ENCODE measurements at places on chromosomes 12 and 14. TPM values are rescaled to one million over a fixed set of nuclear protein-coding genes. Genes with fewer than 3 reads are reported as not detected.

DNA sequence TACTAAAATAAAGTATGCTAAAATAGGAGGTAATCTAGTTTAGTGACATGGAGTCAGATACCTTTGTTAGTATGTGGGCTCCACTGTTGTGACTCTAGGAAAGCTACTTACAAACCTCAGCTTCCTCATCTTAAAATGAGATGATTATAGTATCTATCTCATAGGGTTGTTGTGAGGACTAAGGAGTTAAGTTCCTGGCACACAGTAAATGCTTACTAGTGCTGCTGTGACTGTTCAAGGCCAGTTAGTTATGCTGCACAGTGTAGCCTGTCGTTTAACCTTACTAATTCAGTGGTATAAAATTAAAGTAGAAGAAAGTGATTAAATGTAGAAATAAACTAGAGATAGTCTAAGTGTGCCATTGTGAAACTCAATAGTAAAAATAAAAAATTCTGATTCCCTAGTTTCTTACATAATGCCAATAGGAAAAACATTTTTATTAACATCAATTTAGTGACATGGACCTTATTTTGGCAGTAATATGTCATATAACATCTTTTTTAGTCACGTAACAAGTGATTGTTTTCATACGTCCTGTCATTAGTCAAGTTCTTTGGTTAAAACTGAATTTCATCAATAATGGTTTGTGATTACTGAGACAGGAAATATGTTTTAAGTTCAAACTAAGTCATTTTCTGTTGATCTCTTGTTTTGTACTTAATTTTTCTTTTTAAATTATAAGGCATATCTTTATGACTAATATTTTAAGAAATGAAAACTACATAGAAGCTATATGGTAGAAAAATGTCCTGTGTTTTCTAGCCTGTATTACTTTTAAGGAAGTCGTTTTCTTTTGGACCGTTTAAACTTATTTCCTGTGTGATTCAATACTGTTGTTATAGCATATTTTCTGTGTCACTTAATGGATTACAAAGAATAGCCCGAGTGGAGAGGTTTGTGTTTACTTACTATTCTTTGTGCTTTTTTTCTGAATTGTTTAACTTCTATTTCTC, 74.0 kb downstream of the PCNX1 start:
- no peak for DNase-seq

GRCh38 chr12:80442426-80443222, 1.4 kb upstream of the PTPRQ start:
- DNase-seq, result no peak

- DNase-seq, result no peak
Observed at GRCh38 chr14:73295198-73295796, 58.0 kb downstream of the PAPLN start.

- no peak for DNase-seq
Observed at GRCh38 chr14:51889851-51890250, 29.4 kb downstream of the GNG2 start.

DNA sequence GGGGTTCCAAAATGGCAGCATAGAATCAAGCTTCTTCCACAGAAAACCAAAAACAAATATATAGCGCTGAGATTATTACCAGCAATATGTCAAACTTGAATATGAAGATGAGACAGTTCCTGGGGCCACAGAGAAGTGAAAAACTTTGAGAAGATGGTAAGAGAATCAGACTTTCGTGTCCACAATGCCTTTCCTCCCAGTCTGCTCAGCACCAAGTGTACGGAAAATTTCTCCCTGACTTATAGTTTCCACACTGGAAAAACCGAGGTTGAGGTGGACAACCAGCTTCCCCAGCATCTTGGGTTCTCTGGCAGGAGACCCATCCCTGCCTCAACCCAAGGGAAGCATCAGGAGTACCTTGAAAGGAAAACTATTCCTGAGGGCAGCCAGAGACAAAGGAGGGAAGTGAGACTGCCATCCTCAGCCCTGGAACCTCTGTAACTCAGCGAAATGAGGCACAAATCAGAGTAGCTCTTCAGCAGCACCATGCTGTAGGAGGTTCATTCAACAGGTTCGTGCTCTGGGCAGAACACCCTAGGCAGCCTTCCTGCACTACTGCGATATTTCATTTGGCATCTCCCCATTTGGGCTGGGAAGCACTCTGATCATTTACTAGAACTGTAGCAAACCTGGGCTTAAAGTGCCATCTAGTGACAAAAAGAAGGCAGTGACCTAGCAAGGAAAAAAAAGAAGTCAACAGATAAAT, 52.4 kb upstream of the CAPRIN2 start:
- peak; percentile 38 for DNase-seq

- DNase-seq, result peak; percentile 25
Observed at GRCh38 chr14:71322655-71323250, 415.5 kb downstream of the PCNX1 start.

GRCh38 chr12:126558810-126559209, 1493.6 kb downstream of the AACS start:
- DNase-seq, result no peak

- DNase-seq, result no peak
Observed at GRCh38 chr12:16492240-16492639, 113.7 kb downstream of the LMO3 start.

DNA sequence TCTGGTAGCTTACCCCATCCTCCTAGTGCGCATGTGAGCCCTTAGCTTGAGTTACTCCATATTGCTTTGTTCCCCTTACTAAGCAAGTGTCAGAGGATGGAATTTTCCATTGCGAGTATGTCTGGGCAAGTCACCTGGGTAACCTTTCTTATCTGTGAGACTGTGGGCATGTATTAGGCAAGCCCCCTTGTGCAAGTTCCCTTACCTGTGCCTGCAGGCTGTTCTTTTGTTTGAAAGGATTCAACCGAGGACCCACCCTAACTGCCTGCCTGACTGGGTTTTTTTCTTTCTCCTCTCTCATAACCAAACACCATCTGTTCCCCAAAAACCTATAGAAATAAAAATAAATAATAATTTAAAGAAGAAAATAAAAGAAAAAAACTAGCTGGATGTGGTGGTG, 22.3 kb upstream of the PPP2R5E start:
- no peak for DNase-seq

DNA sequence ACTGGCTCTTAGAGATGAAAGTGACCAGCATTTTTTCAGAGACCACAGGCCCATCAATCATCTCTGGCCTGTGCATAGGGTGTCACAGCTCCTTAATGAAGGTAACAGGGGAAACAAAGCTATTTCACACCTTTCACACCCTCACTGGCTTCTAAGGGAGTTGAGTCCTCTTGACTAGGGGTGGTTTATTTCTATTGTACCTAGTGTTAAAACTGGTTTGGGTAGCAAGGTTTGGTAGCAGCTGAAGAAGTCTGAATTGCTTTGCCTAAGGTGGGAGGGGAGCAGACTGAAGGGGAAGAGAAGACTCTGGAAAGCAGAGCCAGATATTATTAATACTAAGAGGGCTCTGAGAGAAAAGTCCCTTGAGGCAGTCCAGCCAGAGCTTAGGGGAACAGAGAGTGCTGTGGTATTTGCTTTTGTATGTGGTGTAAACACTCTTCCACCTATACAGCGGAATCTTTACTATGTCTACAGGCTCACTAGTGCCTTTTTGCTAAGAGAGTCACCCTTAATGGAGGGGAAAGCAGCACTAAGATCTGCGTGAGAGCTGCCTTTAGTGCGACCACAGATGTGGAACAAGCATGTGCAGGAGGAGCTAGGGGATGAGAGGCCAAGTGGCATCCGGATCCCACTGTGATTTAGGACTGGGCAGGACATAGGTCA, 95.8 kb downstream of the STXBP6 start:
- no peak for DNase-seq

- peak; percentile 66 for DNase-seq
Observed at GRCh38 chr14:60002819-60003492, 83.0 kb downstream of the LRRC9 start.

- no peak for DNase-seq
Observed at GRCh38 chr12:85329913-85330312, 49.9 kb downstream of the ALX1 start.

- DNase-seq, result no peak
Observed at GRCh38 chr12:57614178-57614947, 3.1 kb downstream of the ARHGEF25 start.

DNA sequence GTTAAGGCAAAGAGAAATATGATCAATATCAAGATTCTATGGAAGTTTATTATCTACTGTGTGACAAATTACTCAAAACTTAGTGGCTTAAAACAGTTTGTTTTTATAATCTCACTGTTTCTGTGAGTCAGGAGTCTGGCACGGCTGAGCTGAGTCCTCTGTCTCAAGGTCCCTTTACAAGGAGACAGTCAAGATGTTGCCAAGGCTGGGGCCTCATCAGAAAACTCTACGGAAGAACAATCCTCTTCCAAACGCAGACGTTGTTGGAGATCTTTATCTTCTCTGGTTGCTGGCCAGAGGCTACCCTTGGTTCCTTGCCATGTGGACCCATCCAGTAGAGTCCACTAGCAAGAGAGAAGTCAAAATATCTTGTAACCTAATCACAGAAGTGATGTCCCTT, 100.6 kb upstream of the CCND2 start:
- DNase-seq, result no peak

DNA sequence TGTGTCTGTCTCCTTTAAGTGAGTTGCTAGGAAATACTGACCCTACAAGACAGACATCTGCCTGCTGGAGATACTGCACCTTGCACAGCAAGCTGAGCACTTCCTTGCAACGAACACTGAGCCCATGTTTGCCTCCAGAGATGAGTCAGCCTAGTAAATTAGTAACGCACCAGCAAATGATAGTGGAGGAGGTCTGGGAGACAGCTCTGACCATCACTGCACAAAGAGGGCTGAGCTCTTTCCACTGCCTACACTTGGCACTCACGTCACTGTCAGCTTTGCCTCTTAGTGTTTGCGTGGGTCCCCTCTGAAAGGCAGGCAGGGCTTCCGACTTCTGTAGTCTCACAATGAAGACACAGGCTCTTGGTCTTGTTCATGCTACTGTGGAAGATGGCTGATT, 109.0 kb downstream of the APAF1 start:
- peak; percentile 35 for DNase-seq

DNA sequence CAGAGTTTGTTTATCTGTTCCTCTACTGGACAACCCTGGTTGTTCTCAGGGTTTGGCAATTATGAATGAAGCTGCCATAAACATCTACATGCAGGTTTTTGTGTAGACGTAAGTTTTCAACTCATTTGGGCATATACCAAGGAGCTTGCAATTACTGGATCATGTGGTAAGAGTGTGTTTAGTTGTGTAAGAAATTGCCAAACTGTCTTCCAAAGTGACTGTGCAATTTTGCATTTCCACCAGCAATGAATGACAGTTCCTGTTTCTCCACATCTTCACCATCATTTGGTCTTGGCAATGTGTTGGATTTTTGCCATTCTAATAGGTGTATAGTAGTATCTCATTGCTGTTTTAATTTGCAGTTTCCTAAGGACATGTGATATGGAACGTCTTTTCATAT, 39.8 kb upstream of the FBXO33 start:
- no peak for DNase-seq

DNA sequence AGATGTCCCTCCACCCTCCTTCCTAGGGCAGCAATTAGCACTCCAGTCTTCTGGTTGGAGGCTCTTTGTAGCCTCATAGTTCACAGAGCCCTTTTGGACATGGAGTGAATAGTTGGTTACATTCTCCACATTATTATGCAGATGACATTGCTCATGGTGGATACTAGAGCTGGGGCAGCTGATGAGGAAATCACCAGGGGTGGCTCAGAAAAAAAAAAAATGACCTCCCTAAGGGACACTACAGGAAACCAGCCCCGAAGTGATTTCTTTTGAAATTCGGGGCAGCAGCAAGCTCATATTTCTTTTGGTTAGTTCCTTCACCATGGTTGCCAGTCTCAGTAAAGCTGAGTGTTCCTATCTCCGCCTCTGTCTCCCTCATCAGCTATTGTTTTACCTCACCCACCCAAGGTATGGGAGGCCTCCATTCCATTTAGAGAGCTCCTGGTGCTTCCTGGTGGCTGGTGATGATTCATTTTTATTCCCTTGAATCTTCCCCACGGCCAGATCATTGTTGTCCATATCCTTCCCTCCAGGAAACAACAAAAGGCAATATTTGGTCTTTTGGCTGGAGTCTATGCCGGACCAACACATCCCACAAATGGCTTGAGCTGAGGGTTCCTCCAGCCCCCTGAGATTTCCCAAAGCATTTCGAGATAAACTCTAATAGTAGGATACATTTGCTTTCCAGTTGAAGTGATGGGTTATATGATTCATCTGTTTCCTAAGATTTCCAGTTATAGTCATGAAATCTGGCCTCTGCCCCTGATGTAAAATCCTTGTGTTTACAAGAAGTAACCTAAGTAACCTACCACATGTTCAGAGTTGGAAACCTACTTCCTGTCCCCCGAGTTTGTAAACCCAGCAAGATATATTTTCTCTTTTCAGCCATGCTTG, 56.2 kb upstream of the NID2 start:
- DNase-seq, result no peak

DNA sequence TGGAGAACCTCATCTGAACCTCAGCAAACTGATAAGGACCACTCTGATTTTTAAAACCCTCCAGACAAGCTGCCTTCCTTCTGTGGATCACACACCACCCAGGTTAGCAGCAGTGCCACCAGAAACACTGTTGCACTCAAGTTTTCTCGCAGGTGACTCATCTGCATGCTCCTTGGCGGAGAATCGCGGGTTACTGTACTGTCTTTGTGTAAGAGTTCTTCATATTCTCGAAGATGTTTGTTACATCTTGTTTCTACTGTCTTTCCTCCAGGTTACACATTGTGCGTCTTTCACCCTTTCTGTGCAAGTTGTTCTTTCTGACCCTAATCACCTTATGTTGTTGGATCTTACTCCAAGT, 331.2 kb downstream of the CACNA1C start:
- no peak for DNase-seq

DNA sequence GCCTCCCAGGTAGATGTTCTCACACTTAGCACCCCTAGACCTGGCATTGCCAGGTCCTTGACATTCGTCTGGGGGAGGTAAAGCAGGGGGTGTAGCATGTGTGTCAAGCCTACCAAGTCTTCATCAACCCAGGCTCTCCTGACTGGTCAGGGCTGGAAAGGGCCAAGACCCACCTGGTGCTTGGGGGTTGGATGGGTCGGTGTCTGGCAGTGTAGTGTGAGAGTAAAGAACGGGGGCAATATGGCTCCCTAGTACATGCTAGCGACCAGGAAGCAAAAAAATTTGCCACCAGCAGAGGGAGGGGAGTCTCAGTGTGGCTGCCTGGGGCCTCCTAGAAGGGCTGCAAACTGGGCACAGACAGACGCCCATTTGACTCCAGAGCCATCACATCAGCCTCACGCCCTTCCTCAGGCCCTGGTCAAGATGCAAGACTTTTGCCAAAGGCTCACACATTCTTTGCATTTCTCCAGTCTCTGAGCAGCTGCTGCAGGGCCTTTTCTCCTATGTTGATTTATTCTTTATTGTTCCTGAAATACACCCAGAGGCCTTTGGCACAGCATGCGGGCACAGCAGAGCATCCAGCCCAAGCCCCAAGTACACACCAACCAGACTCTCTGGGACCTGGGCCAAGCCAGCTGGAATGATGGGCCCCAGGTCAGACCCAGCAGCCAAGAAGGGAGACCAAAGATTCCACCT, 38.3 kb upstream of the PNMA1 start:
- peak; percentile 81 for DNase-seq

CCDC197 gene
- total RNA-seq, result not detected

INSM2 gene
- not detected for total RNA-seq

SLC6A15 gene
- total RNA-seq, result 0.12 TPM

CLEC9A gene
- total RNA-seq, result 1.2 TPM

KDM5A gene
- total RNA-seq, result 75.2 TPM

CCND2 gene
- total RNA-seq, result 64.1 TPM

PAPLN gene
- 17.3 TPM for total RNA-seq

Measured in mucosa of gallbladder (tissue), 1 donor.